Uterine smooth muscle cell (primary cell): ENCODE measurements at places on chromosomes 5 and 9. TPM values are rescaled to one million over a fixed set of nuclear protein-coding genes. Genes with fewer than 3 reads are reported as not detected.

Gene GPR21
- 1.4 and 1.5 TPM in 2 replicates for total RNA-seq

Gene ANKRD18B
- 2.3 and 6.7 TPM in 2 replicates for total RNA-seq

Gene CSF1R
- under 0.01 and 0.25 TPM in 2 replicates for total RNA-seq

Gene RICTOR
- 45.7 and 54.8 TPM in 2 replicates for total RNA-seq

Gene SLC36A3
- total RNA-seq, result not detected in 2 replicates

Gene WNK2
- total RNA-seq, result 0.11 and 0.25 TPM in 2 replicates

Gene SLC6A19
- total RNA-seq, result not detected in 2 replicates

Gene PCDHB5
- total RNA-seq, result 0.22 and 0.50 TPM in 2 replicates

Gene CEMIP2
- 80.5 and 90.1 TPM in 2 replicates for total RNA-seq
